ENCODE measurements at places on chromosomes 2 and 18.

GRCh38 chr2:41659758-41660157 is 388.1 kb upstream of the PKDCC start:
- DNase-seq: no peak

GRCh38 chr2:14702258-14702657 is 69.7 kb downstream of the LRATD1 start:
- no peak for DNase-seq

GRCh38 chr2:174553811-174554493 is 43.7 kb downstream of the WIPF1 start:
- DNase-seq: no peak

- DNase-seq: no peak
Observed at GRCh38 chr2:210092791-210093190, 78.4 kb downstream of the KANSL1L start.

DNA sequence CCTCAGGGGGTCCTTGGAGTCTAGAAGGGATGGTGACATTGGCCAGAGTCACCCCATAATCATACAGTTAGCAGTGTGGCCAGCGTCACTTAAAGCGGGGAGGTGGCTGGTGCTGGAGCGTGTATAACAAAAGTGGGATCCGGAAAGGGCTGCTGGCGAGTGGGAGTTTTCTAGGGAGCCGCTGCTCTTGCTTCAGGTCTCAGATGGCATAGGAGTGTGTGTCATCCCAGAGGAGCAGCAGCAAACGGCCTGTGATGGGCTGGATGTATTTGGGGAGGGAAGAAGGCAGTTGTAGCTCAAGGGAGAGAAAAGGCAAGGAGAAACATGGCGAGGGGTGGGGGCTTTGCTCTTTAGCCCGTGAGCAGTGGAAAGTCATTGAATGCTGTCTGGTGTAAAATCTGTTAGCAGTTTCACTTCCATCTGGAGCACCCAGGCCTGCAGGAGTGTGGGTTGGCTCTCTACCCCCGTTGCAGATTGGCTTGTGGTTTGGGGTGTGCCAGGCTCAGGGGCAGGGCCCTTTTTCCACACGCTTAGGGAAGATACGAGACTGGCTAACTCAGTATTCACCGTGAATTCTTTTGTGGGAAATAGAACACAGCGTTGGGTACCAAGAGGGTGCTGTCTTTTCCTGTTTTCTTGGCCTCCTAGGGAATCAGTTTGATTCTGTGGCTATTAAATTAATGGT is 120.5 kb downstream of the AGAP1 start:
- no peak for DNase-seq

GRCh38 chr2:96501471-96501874 is 3.7 kb downstream of the NEURL3 start:
- DNase-seq: no peak

DNA sequence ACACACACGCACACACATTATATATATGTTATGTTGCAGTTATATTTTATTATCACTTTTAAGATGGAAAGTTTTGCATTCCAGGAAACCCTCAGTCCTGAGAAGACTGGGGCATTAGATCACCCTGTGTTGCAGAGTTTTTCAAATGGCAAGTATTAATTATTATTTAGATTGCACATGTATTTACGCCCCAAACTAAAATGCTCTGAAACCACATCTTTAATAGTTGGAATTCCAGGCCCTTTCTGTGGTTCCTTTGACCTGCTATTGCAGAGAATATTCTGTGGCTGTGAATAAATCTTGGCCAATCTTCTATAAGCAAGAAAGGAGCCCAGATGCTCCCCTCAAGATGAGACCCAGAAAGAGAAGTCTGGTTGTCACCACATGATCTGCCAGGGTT is 427.0 kb upstream of the TNP1 start:
- no peak for DNase-seq

DNA sequence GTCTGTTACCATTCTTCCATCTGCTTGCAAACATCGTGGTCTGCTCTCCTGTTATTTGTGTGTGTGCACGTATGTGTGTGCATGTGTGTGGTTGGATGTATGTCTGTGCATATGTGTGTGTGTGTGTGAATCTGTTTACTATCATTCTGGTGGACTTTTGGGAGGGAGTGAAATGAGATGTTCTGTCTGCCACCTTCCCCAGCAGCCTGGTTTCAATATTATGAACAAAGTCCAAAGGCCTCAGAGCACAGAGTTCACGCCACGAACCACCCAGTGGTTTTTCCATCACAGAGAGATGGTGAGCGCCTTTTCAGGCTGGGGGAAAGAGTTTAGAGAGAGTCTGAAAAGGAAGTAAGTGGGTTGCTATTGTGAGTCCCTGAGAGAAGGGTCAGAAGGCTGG is 67.1 kb upstream of the YWHAQ start:
- DNase-seq: no peak

GRCh38 chr18:7766817-7767216 is 199.7 kb downstream of the PTPRM start:
- DNase-seq: no peak

GRCh38 chr18:79520478-79521390 is 125.0 kb downstream of the NFATC1 start:
- DNase-seq: no peak

DNA sequence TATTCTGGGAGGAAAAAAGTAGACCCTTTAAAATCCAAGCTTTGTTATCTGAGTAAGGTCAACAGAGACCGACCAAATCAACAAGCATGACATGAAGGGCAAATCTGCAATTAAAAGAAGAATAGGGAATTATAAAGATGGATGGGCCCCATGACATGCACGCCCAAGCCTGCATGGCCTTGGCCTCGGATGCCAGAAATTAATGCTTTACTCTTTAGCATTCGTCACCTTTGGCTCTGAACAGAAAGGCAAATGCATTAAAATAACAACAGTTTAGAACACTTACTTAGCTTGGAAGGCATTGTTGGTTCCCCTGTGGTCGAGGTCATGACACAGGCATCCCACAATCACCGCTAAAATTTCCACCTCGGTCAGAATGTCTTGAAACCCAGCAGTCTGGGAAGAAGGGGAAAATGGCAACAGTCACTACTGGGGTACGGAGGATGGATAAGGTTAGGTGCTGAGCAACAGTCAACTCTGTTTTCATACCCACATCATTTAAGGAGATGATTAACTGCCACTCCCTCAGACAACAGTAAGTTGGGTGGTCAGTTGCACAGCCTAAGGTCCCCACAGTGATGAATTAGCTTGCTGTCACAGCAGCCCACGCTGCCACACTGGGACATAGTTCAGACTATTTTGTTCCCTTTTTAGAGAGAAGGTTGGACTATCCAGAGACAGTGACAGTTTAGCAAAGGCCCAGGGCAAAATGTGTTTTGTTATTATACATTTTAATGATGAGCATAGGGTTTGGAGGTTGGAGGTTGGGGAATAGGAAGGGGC is 319.1 kb downstream of the AGPS start:
- DNase-seq: no peak

DNA sequence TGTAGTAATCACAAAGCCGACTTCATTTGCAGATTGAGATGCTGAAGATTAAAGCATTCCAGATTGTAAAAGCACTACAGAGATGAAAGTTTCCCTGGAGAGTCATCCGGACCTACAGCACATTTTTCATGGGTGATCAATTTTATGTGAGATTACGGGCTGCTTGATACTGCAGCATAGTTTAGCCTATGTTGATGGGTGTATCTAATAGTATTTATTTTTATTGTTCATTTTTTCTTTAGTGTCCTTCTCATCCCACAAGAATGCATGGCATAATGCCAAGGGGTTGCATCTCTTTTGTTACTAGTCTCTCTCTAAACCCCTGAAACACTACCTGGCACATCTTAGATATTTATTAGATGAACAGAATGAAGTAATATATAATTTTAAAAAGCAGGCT is 240.4 kb downstream of the MBD2 start:
- no peak for DNase-seq

DNA sequence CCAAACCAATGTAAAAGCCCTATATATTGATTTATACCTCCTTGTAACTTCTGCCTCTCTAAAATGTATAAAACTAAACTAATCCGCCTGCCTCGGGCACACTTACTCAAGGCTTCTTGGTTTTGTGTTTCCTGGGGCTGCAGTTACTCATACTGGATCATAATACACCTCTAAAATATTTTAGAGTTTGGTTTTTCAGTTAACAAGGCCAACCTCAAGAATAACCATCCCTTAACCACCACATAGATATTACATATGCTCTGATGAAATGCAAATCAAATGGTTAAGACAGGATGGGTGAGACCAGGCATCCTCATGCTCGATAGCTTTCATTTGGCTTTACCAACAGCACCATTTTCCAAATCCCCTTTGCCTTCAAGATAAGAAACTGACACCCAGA is 46.4 kb downstream of the UXS1 start:
- DNase-seq: no peak

DNA sequence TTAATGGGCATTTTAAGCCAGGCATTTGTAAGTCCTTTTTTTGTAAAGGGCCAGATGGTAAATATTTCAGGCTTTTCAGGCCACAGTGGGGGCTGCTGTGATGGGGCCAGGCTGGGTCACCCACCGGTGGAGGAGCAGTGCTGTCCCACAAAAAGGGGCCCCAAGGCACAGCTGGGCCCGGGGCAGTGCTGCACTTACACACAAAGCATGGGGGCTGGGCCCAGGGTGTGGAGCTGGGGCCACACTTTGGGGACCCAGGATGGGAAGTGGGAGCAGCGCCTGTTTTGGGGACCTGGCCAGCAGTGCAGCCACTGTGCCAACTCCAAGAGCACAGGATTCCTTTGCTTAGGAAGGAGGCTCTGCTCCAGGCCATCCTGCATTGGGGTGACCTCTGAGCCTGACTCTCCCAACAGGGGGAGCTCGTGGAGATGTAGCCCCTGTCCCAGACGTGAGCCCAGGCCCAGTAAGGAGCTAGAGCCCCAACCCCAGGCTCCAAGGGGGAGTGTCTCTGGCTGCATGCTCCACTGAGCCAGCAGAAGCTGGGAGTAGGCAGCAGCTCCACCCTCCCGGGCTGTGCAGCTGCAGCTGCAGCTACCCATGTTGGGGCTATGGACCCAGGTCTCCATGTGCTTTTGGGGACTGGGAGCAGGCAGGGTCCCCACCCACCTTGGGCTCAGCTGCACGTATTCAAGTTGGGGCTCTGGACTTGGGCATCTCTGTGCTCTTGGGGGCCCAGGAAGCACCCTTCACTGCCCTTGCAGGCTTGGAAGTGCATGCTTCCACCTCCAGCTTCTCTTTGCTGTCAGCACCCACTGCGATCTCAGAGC is 1036.5 kb upstream of the CNTNAP5 start:
- DNase-seq: no peak

- no peak for DNase-seq
Observed at GRCh38 chr18:56935434-56936040, 211.3 kb upstream of the BOD1L2 start.

DNA sequence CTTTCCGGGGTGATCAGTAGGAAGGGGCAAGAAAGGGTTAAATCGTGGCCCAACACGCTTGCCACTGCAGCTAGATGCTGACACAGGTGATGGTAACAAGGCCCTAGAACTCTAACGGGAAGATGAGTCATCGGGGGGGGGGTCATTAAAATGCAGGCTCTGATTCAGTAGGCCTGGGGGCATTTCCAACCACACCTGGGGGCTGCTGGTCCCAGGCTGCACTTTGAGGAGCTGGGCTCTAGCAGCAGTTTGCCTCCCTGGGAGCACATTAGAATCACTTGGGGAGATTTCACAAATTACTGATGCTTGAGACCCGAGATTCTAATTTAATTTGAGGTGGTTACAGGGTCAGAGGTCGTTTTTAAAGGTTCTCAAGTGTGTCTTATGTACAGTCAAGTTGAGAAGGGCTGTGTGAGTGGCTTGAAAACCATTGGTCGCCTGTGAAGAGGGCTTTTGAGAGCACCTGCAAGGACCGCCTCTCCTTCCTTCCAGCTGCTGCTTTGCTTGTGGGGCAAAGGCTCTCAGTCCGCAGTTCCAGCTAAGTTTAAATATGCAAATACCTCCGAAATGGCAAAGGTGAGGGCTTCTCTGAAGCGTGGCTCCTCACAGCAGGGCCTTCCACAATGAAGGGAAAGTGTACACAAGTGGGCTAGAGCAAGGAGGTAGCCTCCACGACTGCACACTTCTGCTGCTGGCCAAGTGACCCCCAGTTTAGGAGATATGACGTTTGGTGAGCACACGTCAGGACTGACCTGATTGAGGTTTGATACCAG is 128.0 kb upstream of the MSH6 start:
- no peak for DNase-seq

GRCh38 chr2:74893332-74893731 is 59.4 kb downstream of the HK2 start:
- no peak for DNase-seq

- DNase-seq: no peak
Observed at GRCh38 chr18:61770279-61770678, 122.5 kb downstream of the RNF152 start.

DNA sequence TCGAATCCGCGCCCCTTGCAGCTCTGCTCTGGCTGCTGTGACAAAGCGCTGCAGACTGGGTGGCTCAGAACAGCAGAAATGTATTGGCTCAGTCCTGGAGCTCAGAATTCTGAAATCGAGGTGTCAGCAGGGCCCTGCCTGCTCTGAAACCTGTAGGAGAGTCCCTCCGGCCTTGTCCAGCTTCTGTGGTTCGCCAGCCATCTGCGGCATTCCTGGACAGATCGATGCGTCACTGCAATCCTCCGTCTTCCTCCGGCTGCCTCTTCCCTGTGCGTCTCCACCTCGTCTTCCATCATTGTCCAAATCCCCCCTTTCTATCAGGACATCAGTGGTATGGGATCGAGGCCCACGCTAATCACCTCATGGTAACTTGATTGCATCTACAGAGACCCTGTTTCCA is 115.2 kb downstream of the RNF144A start:
- no peak for DNase-seq

DNA sequence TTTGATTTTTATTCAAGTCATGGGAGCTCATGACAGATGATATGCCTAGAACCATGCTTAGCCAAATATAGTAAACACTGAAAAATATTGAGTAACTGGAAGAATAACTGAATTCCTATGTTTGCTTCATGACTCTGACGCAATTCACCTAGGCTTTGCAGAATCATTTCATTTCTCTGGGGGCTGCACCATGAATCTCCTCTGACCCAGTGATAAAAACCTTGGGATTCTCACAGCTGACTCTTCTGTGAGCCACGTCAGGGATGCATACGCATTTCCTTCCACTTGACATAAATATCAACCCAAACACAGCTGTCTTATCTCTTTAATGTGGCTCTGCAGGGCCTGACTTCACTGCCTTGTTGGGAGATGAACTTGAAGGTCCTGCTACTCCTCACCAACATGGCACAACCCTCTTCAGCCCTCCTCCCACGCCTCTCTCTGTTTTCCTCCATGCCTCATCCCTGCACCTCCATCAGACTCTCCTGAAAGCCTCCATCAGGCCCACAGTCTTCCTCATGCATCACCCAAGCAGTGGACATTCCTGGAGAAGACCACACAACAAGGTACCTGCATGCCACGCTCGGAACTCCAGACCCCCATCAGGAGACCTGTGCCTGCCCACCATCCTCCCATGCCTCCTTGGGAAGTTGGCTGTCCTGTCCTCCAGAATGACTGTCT is 29.8 kb downstream of the COL6A3 start:
- no peak for DNase-seq

- DNase-seq: no peak
Observed at GRCh38 chr18:32724071-32724749, 48.6 kb downstream of the KLHL14 start.

All from SHP77 treated with DMSO at 0.1 percent for 48 hours (cell line).